ENCODE measurements at places on chromosomes 16 and 17. TPM values are rescaled to one million over a fixed set of nuclear protein-coding genes. Genes with fewer than 3 reads are reported as not detected.

DNA sequence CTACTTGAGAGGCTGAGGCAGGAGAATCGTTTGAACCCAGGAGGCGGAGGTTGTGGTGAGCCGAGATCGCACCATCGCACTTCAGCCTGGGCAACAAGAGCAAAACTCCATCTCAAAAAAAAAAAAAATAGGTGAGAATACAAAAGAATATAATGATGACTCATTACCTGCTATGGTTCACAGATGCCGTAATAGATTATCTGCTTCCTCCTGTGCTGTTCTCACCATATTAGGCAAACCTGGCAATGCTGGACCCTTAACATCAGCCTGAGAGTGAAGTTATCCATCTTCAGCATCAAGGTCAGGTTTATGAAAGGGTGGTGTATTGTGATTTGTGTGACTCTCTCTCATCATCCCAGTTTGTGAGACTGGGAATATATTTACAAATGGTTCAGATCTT lies 271.3 kb upstream of the CPHXL start:
- DNase-seq, result no peak

GRCh38 chr17:62735044-62735651 lies 73.0 kb downstream of the MARCHF10 start:
- DNase-seq, result no peak

DNA sequence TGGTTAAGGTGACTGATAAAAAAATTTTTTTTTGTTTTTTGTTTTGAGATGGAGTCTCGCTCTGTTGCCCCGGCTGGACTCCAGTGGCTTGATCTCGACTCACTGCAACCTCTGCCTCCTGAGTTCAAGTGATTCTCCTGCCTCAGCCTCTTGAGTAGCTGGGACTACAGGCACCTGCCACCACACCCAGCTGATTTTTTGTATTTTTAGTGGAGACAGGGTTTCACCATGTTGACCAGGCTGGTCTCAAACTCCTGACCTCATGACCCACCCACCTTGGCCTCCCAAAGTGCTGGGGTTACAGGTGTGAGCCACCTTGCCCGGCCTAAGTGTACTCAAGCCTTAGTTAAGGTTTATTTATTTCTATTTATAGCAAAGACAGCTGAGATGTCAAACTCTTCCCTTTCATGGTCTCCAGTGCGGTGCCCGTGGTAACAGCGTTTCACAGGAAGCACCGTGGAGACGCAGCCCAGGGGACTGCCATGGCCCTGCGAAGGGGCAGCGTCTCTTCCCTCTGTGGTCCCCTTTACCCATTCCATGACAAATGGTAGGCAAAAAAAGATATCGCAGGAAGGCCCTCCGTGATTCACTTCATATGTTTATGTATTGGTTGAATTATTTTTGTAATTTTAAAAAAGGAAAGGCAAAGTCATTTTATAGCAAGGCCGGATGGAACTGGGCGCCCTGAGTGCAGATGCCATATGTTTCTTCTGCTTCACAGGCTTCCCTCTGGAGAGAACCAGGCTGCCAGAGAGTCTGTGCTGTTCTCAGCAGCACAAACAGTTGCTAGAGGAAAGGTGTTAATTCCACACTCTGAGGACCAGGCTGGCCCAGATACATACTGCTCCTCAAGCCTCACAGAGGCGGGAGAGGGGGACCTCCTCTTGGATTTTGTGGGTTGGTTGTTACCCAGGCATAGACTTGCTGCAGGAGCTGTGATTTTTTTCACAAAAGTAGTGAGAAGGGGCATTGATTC lies 29.2 kb downstream of the DDX19A start:
- DNase-seq, result no peak

GRCh38 chr16:89565506-89566372 lies 5.3 kb downstream of the RPL13 start:
- peak; percentile 16 for DNase-seq

- no peak for DNase-seq
Observed at GRCh38 chr17:34414339-34414738, 51.3 kb upstream of the CCL1 start.

- peak; percentile 59 for DNase-seq
Observed at GRCh38 chr17:50872710-50873424, 6.7 kb upstream of the TOB1 start.

GRCh38 chr17:78962345-78962983 lies 17.3 kb downstream of the LGALS3BP start:
- no peak for DNase-seq

DNA sequence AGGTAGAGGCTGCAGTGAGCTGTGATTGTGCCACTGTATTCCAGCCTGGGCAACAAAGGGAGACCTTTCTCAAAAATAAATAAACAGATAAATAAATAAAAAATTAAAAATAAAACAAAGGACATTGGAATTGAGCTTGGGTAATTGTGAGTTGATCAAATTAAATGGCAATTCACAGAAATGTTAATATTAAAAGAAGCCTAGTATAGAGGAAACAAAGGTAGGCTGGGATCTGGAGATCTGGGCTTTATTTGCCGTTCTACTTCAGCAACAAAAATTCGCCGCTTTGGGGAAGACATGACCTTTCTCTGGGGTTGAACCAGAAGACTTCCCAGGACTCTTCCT lies 332 bp upstream of the VPS25 start:
- no peak for DNase-seq

GRCh38 chr17:75508931-75509361 lies 6.4 kb downstream of the CASKIN2 start:
- no peak for DNase-seq

- DNase-seq, result no peak
Observed at GRCh38 chr16:20673882-20674683, 23.4 kb downstream of the ACSM1 start.

GRCh38 chr16:17227278-17227677 lies 243.5 kb downstream of the XYLT1 start:
- DNase-seq, result no peak

- peak; percentile 32 for DNase-seq
Observed at GRCh38 chr17:44004761-44005526, 522 bp downstream of the NAGS start.

- peak; percentile 81 for DNase-seq
Observed at GRCh38 chr17:45410144-45411091, 22.3 kb downstream of the ARHGAP27 start.

DNA sequence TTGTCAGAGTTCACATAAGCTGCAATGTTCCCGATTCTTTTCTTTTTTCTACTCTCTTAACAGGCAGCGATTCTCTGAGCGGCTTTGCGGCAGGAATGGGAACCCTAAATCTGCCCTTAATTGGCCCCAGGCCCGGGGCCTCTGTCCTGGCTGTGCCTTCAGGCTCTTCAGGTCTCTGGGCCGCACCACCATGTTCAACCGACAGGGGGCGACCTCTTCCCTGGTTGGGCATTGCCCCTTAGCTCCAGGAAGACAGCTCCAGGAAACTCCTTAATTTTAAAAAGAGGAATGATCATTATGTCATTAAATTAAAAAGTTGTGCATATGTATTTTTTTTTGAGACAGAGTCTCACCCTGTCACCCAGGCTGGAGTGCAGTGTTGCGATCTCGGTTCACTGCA lies 20.3 kb downstream of the CACNG5 start:
- peak; percentile 25 for DNase-seq

- DNase-seq, result no peak
Observed at GRCh38 chr17:63772801-63773271, 561 bp downstream of the CCDC47 start.

DNA sequence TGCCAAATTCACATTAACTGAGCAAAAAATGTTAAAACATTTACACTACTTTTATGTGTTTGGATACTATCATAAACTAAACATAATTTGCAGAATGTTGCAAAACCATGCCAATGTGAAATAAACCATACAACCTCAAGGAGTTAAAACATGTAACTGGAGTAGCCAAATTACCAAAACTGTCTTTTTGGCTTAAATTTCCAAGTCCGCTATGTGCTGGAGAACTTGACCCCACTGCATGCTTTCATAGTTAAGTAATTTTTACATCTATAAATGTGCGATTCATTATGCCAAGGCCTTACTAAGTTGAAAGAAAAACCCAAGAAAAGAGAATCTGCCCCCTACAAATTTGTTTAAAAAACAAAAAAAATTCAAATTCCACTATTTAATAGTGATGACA lies 28.2 kb downstream of the BRD7 start:
- no peak for DNase-seq

GRCh38 chr16:11672206-11673090 lies 4.2 kb downstream of the SNN start:
- no peak for DNase-seq

The CTRB2 gene
- not detected for total RNA-seq

The SMTNL2 gene
- total RNA-seq, result not detected

The FBXO47 gene
- not detected for total RNA-seq

The TSNAXIP1 gene
- 0.31 TPM for total RNA-seq
